Activated T-cell treated with anti-CD3 and anti-CD28 coated beads for 48 hours (primary cell): ENCODE measurements at places on chromosomes 16 and 17.

- no peak for DNase-seq
Observed at GRCh38 chr17:81002409-81003361, 11.0 kb downstream of the CHMP6 start.

DNA sequence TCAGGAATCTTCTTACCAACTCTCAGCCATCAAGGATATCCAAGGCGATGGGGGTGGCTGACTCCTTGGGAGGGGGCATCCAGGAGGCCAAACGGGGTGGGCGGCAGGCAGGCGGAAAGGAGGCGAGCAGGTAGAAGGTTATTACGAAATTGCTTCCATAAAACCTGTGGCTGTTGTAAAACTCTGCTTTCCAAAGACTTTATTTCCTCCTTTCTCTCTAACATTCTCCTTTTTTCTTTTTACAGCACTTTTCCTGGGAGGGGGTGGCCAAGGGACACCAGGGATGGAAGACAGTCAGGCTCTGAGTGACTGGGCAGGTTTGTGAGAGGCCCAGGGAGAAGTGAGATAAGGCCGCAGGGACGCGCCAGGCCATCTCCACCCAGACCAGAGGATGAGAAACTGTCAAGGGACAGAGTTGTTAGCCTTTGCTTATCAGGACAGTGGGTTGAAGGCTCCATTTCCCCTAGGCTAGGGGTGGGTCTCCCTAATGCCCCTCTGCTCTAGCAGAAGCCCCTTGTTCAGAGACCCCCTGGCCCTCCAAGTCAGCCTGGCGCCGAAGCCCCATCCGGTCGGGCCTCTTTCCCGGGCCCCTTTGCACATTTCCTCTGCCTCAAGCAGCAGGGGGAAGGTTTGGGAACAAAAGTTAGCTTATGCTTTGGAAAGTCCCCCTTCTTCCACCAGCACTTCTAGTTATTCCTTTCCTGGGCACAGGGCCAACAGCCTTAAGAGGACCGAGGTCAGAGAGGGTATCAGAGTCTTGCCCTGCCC is 5.0 kb upstream of the HOXB9 start:
- DNase-seq: no peak

- no peak for DNase-seq
Observed at GRCh38 chr17:20214794-20215193, 205.6 kb downstream of the SPECC1 start.

- no peak for DNase-seq
Observed at GRCh38 chr17:80191865-80192661, 22.2 kb downstream of the CARD14 start.

- no peak for DNase-seq
Observed at GRCh38 chr17:80787881-80788280, 203.8 kb upstream of the CHMP6 start.

- no peak for DNase-seq
Observed at GRCh38 chr16:48637039-48637438, 27.1 kb upstream of the N4BP1 start.

DNA sequence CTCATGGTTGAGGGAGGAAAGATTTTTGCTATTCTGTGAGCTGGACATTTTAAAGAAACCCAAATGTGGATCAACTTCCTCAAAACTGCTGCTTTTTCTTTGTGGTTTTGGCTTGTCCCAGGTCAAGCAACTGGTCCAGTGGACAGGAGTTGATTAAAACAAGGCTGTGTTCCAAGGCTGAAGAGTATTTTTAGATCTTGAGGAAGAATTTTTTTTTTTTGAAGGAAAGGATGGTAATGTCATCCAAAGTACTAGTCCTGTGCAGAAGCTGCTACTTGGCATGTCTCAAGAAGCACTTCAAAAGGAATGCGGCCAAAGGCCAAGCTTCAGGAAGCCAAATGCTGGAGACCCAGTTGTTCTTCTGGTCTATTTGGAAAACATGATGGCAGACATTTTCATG is 8.0 kb upstream of the MYH2 start:
- no peak for DNase-seq

GRCh38 chr17:57892820-57893595 is 43.2 kb upstream of the MRPS23 start:
- DNase-seq: no peak

GRCh38 chr16:72824027-72824426 is 223.9 kb downstream of the ZFHX3 start:
- no peak for DNase-seq

DNA sequence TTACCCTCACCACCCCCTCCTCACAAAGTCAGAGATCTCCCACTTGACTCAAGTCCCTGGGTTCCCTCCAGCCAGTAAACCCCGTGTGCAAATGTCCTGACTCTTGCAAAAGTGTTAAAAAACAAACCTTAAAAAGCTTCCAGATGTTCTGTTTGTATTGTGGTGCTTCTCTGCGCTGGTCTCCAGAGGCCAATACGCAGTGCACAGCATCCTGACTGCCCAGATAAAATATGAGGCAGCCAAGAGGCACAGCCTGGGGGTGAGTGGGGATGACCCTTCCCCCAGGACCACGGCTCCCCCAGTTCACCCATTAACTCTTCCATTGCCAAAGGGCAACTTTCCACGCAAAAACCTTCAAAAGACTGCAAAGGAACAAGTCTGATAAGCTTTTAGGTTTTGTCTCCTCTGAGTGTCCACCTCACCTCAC is 291.8 kb downstream of the SOX9 start:
- no peak for DNase-seq

DNA sequence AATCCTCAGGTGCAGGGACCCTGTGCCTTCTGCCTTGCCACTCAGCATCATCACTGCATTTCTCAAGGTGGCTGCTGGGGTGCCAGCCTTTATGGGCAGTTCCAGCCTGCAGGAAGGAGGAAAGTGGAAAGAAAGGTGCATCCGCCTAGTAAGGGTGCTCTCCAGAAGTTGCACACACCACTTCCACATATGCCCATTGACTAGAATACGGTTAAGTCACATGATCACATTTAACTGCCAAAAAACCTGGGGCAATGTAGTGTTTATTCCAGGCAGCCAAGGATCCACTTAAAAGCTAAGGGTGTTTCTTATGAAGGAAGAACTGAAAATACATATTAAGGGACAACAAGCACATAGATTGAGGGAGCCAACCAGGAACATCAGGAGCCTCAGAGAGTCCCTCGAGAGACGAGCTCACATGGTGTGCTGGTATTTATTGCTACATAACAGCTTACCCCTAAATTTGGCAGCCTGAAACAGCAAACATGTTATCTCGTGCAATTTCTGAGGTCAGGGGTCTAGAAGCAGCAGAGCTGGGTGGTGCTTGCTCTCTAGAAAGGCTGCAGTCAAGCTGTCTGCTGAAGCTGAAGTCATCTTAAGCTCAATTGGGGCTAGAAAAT is 52.0 kb upstream of the MMP2 start:
- no peak for DNase-seq

- no peak for DNase-seq
Observed at GRCh38 chr17:14781123-14781522, 480.2 kb downstream of the HS3ST3B1 start.

DNA sequence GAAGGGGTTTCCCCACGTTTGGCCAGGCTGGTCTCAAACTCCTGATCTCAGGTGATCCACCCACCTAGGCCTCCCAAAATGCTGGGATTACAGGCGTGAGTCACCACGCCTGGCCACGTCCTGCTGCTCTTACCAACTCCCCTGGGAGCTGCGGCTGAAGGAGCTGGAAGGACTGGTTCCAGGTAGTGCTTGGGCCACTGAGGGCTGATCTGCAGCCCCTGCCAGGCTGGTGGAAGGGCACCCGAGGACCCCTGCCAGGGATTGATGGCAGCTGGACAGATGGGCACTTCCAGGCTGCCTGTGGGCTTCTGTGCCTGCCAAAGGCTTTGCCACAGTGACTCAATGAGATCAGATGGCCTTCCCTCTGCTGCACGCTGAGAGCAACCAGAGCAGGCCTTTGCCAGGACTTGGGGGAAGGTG is 2.3 kb downstream of the OXLD1 start:
- DNase-seq: no peak
